ENCODE measurements at places on chromosomes 3 and 15. TPM values are rescaled to one million over a fixed set of nuclear protein-coding genes. Genes with fewer than 3 reads are reported as not detected.

Gene TMC3
- total RNA-seq = not detected

Gene LMCD1
- total RNA-seq = 1.9 TPM

Gene PTPRG
- 10.5 TPM for total RNA-seq

Gene CLDN1
- total RNA-seq = 78.7 TPM

Gene FGF7
- not detected for total RNA-seq

Data from mammary epithelial cell (primary cell).